ENCODE measurements at places on chromosomes 4 and X. TPM values are rescaled to one million over a fixed set of nuclear protein-coding genes. Genes with fewer than 3 reads are reported as not detected.

MAGEB2 gene
- not detected for total RNA-seq

RP2 gene
- total RNA-seq: 6.6 TPM

WNK3 gene
- 3.3 TPM for total RNA-seq

PABPC4L gene
- 1.3 TPM for total RNA-seq

MAML3 gene
- 4.7 TPM for total RNA-seq

OTUD6A gene
- total RNA-seq: not detected

TSC22D3 gene
- total RNA-seq: 630 TPM

DACH2 gene
- total RNA-seq: not detected

APLN gene
- 2.2 TPM for total RNA-seq

- no peak for DNase-seq
These were observed 9.6 kb upstream of the OTUD4 start for GRCh38 chr4:145189981-145190380.

GRCh38 chr4:146762016-146762415 lies 123.3 kb downstream of the POU4F2 start:
- DNase-seq: no peak

- DNase-seq: no peak
These were observed 384.9 kb downstream of the TLL1 start for GRCh38 chr4:166257891-166258290.

- no peak for DNase-seq
These were observed 644.1 kb upstream of the TENM3 start for GRCh38 chr4:181599134-181599533.

DNA sequence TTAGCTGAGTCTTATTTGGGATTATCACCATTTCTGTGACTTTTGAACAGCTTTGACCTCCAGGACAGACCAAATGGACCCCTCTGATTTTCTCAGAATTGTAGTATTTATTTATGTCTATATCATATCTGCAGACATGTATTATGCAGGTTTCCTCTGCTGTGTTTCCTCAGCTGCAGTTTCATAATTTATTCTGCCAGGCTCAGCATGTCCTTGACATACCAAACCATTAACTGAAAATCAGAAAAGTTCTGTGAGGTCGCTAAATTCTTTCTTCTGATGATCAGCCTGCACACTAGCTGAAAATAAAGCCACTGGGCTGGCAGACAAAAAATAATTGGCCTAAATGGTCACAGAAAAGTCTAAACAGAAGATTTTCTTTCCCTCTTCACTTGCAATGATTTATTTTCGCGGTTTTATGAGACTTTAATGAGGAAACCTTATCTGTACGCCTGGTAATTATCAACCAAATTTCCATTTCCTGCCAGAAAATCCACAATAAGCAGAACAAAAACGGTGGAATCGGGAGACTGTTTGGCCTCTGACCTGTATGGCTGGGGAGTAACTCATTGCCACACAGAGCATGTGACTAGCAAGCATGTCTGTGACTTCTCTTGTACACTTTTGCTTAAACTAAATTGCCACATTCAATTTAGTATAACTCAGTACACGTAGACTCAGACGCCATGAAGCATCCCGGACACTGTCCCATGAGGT lies 150.9 kb downstream of the ENPP6 start:
- DNase-seq: no peak

GRCh38 chr4:122305853-122306252 lies 73.0 kb upstream of the ADAD1 start:
- DNase-seq: no peak

GRCh38 chr4:152107736-152108500 lies 347.1 kb upstream of the GATB start:
- no peak for DNase-seq

DNA sequence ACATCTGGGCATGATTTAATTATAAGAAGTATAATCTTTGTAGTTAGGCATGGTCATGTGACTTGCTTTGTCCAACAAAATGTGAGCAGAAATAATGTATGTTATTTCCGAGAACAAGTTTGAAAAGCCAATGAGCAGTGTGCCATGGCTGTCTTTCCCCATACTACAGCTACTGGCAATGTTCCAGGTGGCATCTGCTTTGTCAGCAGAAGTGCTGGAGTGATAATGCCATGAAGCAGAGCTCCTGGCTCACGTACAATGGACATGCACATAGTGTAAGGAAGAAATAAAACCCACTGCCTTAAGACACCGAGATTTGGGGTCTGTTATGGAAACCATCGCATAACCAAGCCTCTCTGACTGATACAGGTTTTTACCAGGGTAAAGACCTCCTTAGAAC lies 212.6 kb upstream of the RASGEF1B start:
- DNase-seq: no peak

- no peak for DNase-seq
These were observed 129.1 kb downstream of the COL4A6 start for GRCh38 chrX:108309144-108309543.

- DNase-seq: no peak
These were observed 42.2 kb downstream of the TBCK start for GRCh38 chr4:106273831-106274230.

- no peak for DNase-seq
These were observed 249.3 kb upstream of the PRKX start for GRCh38 chrX:3962511-3963311.

DNA sequence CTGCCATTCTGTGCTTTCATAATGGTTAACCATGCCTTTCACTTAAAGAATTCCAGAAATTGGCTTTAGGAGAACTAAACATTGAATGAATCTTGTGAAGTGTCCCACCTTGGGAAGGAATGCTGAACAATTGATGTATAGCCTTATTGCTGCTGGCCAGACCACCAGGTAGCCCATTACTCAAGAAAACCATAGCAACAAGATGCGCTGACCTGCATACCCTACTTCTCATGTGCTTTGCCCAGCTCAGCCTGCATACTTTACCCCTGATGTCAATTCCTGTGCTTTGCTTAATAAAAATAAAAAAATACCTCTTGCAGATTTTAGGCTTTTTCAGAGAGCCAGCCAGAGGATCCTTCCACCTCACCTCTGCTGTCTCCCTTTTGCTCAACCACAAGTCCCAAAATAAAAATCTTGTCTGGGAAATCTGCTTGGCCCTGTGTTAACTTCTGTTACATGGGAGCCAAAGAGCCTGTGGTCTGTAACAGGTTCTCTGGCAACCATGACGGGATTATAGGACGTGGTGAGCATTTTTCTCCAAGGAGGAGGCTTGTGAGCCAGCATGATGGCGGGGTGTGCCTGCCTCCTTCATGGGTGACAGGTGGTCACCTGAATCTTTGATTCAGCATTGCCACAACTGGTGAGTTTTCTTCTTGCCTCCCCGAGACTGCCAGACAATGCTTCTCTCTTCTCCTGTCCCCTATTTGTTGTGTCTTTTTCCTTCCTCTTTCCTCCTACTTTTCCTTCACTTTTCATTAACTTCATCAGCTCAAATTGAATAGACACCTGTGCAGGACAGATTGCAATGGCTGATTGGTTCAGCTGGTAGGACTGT lies 106.8 kb downstream of the ARSJ start:
- DNase-seq: no peak

- DNase-seq: no peak
These were observed 50.9 kb upstream of the TAB3 start for GRCh38 chrX:30939928-30940327.

DNA sequence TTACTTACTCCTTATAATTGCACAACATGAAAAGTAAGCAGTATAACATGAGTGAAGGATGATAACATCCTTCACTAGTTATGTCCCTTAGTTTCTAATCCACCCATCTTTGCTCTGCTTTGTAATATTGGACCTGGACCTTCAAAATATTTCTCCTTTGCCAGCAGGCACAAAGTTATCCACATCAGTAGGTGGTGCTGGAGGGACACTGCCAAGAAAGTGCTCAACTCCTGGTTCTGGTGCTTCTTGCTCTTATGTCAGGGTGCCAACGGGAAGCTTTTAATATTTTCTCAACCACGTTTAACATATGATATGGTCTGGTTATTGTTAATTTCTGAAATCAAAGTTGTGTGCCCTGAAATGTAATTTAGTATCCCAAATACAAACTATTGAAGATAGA lies 49.1 kb downstream of the TMEM165 start:
- no peak for DNase-seq

- no peak for DNase-seq
These were observed 89.1 kb upstream of the TSPAN5 start for GRCh38 chr4:98747393-98748091.

DNA sequence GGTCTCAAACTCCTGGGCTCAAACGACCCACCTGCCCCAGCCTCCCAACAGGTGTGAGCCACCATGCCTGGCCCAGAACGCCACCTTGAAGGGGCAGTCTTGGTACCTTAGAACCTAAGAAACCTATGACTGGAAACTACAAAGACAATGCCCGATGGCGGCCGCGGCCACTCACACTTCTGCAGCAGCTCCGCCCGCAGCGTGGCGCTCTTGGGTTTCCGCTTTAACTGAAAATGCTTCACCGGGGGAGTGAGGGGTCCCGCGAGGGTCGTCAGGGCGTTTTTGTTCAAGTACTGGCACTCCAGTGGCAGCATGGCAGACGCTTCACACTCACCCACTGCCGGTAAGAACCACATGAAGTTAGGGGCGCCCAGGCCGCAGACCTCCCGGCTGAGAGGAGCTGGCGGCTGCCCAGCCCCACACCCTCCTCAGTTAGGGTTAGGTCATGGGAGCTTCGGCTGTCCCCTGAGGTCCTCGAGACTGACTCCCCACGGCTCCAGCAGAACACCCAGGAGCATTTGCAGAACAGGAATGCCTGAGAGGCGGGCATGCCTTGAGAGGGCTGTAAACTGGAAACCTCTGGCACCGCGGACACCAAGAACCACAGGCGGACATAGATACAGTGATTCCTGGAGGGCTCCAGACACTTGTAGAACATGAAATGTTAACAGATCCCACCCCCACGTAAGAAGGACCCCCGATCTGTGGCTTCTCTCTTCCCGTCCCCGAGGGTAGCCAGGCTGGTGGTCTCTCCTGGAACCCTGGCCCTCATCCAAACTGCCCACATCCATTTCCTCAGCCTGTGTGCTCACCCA lies 19.0 kb downstream of the NELFA start:
- no peak for DNase-seq

DNA sequence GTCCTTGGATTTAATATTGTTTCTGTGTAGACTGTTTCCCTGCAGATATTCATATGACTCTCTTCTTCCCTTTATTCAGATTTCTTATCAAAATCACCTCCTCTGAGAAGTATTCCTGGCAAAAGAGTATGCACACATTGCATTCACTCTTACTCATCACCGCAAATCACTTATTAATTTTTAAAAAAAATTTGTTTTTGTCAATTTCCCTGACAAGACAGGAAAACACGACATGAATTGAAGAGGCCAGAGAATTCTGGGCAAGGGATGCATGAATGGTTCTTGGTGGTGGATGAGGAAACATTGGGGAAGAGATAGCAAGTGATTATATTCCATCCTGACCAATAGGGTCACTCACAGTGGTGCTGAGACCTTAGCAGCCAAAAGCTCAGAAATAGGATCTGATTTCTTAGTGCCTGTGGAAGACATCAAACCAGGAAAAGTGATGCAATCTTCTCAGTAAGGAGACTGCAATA lies 522.5 kb upstream of the AGA start:
- DNase-seq: no peak

- DNase-seq: no peak
These were observed 354.1 kb downstream of the TEX13C start for GRCh38 chrX:125673758-125674157.
